ENCODE measurements at places on chromosomes 3 and 15. TPM values are rescaled to one million over a fixed set of nuclear protein-coding genes. Genes with fewer than 3 reads are reported as not detected.

Gene TRH
- not detected for total RNA-seq

Gene PLOD2
- 196 TPM for total RNA-seq

Gene MYH15
- total RNA-seq: not detected

Gene ARIH2
- 35.2 TPM for total RNA-seq

Gene ARHGEF26
- 32.5 TPM for total RNA-seq

Gene CNTN4
- 1.5 TPM for total RNA-seq

Gene PP2D1
- not detected for total RNA-seq

Gene PCSK6
- total RNA-seq: 174 TPM

Gene SLC25A36
- 6.0 TPM for total RNA-seq

Gene MNS1
- 0.18 TPM for total RNA-seq

Gene NPAP1
- not detected for total RNA-seq

Gene EBLN2
- 1.5 TPM for total RNA-seq

Gene STT3B
- 65.4 TPM for total RNA-seq

Gene CPLX3
- total RNA-seq: not detected

DNA sequence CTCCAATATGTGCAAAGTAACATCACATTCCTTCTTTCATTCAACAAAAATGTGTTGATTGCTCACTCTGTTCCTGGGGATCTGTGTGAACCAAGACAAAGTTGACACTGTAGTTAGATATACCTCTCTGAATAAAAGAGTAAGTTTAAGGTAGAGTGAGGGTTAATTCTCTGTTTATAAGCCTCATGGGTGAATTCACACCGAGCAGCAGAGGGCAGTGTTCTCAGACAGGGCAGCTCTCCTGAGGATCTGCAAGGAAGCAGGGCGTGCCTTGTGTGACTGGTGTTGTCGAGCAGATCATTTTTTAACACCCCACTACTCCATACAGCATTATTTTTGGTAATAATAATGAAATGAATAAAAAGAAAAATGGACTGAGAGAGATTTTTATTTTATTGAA lies 34.4 kb downstream of the PAQR9 start:
- peak; percentile 74 for DNase-seq

- DNase-seq: no peak
These were observed 44.5 kb downstream of the ZDHHC19 start for GRCh38 chr3:196166741-196167140.

DNA sequence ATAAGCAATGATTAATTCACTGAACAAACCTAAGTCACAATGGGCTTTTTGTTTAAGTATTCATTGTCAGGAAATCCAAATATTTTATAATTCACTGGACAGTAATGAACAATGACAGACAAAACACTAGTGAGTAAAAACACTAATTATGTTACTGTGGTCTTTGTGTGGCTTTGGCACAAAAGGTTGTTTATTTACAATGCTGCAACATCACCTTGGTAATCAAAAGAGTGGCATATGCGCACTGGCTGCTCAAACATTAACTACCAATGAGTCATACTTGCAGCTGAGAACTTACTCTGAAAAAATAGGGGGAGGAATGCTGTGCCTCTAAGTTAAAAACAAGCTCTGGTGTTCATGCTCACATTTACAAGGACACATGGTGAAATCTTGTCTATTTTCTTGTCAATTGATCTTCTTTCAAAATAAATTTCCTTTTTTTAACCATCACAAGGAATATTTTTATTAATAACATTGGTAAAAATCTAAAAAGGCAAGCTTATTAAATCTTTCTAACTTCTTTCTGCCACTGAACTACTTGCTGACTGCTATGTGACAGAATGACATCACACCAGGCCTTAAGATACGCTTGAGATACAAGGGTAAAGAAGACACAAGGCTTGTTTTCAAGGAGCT lies 85.2 kb upstream of the PPIB start:
- no peak for DNase-seq

GRCh38 chr3:150960708-150961684 lies 11.5 kb downstream of the CLRN1 start:
- DNase-seq: no peak

DNA sequence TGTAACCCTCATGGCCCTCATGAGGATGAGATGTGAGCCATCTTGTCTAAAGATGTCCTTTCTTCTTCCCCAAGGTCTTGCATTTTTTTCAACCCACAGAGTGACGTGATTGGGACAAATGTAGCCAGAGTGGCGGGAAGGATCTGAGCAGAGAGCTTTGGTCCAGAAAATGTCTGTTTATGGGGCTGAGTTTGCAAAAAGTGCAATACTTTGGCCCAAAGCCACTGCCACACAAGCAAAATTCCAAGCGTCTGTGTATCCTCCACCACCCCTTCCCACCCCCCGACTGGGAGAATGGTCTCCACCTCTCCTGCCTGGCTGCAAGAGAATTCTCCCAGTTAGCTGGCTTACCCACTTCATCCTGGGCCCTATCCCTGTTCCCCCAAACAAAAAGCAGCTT lies 246.9 kb upstream of the LRIG1 start:
- DNase-seq: no peak

- DNase-seq: no peak
These were observed 71.3 kb upstream of the FNDC3B start for GRCh38 chr3:171967932-171968678.

DNA sequence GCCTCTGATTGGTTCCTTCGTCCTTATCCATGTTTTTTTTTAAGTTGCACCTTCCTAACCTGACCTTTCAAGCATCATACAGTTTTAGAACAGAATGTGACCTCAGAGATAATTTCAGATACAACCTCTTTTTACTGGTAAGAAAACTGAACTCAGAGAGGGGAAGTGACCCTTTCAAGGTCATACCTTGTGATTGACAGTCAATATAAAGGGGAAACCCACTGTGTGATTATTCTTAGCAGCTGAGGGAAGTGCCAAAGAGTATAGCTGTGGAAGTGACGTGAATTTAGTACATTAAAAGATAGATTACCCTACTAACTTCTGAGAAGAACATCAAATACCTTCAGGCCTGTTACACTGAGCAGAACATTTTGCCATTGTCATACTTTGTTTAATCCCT lies 319.4 kb downstream of the NEK10 start:
- DNase-seq: no peak

DNA sequence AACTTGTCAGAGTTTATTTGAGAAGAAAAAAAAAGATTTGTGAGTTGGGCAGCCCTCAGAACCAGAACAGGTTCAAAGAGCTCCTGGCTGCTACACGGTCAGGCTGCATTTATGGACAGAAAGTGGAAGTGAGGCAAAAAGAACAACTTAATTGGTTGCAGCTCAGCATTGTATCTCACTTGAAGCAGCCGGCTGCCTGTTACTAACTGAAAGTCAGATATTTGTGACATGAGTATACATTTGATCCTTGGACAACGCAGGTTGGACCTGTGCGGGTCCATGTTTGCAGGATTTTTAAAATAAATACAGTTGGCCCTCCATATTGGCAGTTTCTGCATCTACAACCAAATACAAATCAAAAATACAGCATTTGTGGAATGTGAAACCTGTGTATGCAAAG lies 7.5 kb upstream of the ALDH1L1 start:
- no peak for DNase-seq

DNA sequence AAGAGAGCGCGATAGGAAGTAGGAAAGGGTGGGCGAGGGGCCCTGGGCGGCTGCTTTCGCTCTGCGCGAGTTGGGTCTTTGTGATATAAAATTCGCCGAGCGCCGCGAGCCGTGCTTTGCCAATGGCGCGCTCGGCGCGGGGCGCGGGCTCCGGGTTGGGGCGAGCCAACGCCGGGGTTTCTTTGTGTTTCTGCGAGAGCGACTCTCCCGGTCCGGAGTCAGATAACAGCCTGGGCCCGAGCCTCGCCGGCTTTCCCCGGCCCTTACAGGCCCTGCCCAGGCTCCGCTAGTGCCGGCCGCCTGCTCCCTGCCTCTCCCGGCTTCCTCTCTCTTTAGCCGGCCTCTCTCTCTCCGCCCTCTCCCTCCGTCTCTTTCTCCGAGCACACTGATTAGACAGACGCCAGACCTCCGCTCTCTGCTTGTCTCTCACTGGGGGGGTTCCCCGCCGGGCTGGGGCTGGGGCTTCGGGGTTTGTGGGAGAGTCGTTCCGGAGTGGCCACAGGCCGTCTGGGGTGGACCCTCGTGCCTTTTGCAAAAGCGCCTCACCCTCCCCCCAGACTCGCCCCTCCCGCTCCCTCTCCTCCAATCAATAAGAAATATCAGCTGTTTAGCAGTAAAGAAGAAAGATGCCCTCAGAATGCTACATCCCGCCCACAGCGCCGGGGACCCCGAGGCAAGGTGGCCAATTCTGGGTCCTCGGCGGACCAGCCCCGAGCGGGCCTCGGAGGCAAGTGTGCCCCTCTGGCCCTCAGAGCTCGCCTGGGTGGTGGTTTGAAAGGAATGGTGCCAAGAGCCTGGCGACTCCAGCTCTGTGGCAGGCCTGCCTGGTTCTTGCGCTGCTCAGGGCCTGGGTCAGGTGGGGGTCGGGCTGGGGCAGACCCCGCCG lies 2.9 kb downstream of the NR2F2 start:
- DNase-seq: peak; percentile 53

- DNase-seq: no peak
These were observed 17.5 kb downstream of the PCSK6 start for GRCh38 chr15:101472033-101472432.

GRCh38 chr3:98557324-98558010 lies 25.7 kb downstream of the GPR15 start:
- no peak for DNase-seq

DNA sequence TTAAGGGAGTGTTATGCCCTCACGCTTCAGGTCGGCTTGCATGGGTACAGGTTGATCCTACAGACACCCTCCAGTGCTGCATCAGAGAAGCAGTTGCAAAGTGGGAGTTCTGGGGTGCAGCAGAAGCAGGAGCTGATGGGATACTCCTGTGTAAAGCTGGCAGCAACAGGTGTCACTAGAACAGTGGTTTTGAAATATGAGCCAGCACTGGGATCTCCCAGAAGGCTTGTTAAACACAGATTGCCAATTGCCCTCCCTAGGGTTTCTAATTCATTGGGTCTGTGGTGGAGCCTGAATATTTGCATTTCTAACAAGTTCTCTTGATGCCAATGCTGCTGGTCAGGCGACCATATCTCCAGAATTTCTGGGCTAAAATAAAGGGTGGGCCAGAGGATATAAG lies 350.4 kb downstream of the CLSTN2 start:
- DNase-seq: no peak

DNA sequence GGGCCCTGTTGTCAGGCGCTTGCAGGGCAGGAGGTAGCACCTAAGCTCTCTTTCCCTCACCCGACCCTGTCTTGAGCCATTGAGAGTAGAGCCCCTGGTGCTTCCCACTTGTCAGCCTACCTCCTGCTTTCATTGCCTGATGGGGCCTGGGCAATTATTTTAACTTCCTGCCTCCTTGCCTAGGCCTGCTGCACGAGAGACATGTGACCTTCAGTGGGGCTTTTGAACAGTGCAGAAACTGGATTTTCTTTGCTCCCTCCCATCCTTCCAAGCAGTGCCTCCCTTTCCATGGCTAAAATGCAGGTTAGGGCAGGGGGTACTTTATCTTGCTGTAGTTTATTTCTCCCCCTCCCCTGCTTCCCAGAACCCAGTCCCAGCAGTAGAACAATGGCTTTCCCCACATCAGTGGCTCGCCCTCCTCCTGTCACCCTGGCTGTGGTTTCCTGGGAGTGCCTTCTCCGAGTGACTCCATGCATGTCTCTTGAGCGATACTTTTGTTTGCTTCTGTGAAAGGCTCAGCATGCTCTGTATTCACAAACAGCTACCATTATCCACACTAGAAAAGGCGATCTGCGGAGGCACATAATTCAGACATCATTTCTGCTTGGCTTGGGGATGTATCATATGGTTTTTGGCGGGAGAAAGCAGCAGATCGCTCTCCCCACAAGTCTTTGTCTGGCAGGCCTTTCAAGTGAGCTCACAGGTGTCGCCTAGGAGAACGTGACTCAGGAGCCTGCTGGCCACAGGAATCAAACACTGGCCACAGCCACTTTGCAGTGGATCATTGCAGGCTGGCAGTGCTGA lies 24.1 kb downstream of the PDIA5 start:
- DNase-seq: no peak
